Activated CD4-positive, alpha-beta T cell treated with anti-CD3 and anti-CD28 coated beads, Interleukin-2, amount 50 U/mL, for 24 hours (primary cell): ENCODE measurements at places on chromosomes 3 and 15.

GRCh38 chr3:25532431-25533162 is 104.5 kb downstream of the RARB start:
- no peak for DNase-seq

DNA sequence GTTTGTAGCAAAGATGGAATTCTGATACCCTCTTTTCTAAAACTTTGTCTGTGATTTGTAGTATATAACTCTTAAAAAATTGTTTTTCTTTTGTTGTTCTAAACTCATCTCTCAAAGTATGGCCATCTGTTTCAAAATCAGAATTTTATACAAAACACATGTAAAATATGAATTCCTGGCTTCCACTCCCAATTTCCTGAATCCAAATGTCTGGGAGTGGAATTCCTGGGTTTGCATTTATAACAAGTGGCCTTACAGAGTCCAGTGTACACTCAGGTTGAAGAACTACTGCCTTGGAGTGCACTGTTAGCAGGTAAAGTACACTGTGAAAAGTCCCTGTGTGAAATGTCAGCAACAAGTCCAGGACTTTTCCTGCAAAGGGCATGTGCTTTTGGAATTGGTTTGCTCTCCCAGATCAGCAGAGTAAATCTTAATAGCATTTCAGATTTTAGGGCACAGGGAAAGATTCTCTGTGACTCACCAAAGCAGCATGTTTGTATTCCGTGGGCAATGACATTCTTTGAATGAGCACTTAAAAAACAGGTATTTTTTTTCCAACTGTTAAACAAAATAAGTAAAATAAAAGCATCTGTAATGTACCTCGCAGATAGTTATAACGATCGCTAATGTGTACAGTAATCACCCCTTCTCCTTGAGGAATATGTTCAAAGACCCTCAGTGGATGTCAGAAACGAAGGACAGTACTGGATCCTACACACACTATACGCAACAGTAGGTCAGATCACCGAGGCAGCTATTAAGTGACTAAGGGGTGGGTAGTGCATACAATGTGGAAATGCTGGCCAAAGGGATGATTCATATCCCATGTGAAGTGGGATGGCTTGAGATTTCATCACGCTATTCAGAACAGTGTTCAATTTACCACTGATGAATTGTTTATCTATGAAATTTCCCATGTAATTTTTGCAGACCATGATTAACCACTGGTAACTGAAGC is 2.0 kb upstream of the CLDN16 start:
- no peak for DNase-seq

- DNase-seq: no peak
These were observed 31.3 kb downstream of the NOX5 start for GRCh38 chr15:69045802-69046201.

- no peak for DNase-seq
These were observed 3.2 kb downstream of the MORC1 start for GRCh38 chr3:109114746-109115145.

- no peak for DNase-seq
These were observed 32.2 kb downstream of the SUCNR1 start for GRCh38 chr3:151905647-151906046.

DNA sequence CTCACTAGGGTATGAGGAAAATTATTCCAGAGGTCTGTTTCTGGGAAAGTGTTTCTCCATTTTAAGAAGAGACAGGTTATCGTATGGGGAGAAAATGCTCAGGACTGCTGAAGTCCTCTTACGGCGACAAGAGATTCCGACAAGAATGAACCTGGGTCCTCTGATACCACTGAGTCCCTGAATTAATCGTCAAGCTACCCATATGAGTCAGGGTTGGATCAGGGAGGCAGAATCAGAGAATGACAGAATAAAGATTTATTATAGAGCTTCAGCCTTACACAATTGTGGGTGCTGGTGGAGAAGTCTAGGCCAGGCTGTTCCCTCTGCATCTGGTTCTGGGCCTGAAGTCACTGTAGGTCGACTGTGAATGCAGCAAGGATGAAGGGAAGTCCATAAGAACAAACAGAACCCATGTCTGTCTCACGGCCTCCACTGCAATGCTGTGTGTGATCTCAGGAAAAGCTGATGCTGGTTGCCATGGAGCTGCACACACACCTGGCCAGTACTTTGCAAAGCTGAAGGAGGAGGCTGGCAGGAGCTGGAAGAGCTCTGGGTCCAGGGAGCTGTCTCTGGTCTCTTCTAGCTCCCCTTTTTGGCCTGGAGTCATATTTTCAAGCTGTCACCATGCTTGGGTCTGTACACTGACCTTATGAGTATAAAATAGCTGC is 83.9 kb downstream of the HHLA2 start:
- no peak for DNase-seq

DNA sequence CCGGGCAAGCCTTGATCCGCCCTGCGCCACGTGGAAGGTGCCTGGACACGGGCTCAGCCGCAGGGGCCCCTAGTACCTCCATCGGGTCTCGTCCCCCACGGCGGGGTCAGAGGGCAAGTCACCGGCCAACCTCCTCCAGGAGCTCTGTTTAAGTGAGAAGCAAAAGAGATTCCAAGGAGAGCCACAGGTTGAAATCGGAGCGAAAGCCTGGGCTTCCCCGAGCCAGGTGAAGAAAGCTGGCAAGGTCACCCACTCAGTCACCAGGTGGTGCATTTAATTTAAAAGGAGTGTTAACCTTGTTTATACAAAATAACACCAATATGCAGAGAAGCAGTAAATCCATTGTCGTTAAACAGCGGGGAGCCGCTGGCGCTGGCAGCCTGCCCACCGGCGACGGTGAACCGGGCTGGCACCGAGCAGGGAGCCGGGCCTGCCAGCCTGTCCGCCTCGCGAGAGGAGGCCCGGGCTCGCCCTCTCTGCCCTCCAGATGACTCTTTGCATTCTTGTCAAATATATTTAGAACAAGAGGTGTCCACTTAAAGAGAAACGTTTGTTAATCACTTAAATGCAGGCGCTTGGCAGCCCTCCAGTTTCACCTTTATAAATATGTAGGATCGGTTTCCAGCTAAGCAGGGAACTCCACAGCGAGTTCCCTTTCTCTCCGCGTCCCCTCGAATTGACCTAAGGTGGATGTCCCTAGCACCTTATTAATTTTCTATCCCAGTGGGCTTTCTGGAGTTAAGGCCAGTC is 277.3 kb upstream of the NR2F2 start:
- DNase-seq: no peak

DNA sequence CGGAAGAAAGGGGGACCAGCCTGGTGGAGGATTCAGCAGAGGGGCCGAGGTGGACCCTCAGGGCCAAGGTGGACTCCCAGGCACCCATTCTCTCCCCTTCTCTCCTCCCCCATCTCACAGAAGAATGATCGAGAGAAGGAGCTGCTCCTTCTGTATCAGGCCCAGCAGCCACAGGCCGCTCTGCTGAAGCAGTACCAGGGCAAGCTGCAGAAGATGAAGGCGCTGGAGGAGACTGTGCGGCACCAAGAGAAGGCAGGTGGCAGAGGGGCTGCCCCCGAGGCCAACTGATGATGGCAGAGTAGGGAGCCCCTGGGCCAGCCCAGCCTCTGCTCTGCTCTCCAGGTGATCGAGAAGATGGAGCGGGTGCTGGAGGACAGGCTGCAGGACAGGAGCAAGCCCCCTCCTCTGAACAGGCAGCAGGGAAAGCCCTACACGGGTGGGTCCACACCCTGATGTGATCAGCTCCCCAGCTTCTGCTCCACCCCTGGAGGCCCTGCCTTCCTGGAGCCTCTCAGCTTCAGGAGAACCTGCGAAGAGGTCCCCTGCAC is 36.5 kb downstream of the CYP11A1 start:
- no peak for DNase-seq

GRCh38 chr3:155495387-155495786 is 201.9 kb upstream of the STRIT1 start:
- no peak for DNase-seq

GRCh38 chr3:16207031-16207430 is 32.6 kb downstream of the GALNT15 start:
- no peak for DNase-seq

DNA sequence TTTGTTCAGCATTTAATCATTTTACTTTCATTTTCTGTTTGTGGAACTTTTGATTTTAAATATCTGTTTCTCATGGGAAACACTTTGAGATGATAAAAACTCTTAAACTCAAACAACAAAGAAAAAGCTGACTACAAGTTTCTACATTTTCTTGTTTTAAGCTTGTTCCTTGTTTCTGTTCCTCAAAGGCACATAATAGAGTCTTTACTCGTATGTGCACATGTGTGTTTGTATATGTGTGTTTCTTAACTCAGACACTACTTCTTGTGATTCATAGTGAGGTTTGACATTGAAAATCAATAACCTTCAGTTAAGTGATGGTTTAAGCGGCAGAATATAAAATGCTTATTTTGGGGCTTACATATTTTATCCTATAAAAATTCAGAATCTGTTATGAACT is 786.7 kb upstream of the EPHA6 start:
- DNase-seq: no peak

GRCh38 chr3:166275024-166275390 is 437.8 kb upstream of the BCHE start:
- no peak for DNase-seq

- DNase-seq: no peak
These were observed 362.1 kb downstream of the LRRC3B start for GRCh38 chr3:26984416-26985390.

DNA sequence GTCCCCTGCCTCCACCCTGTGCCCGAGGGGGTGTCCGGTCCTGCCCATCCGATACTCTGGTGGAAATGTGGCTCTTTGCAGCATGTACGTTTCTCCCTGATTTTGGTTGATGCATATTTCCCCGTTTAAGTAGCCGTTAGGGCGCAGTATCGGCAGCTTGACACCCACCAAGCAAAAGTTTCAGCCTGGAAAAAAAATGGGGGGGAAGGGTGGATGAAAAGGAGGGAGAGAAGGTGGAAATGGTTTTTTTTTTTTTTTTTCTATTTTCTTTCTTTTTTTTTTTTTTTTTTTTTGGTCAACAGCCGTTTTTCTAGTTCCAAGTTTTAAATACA is 1.3 kb downstream of the RAP2B start:
- no peak for DNase-seq

GRCh38 chr15:39145854-39146625 is 434.8 kb upstream of the THBS1 start:
- DNase-seq: no peak

GRCh38 chr15:66095871-66096687 is 157.5 kb downstream of the MEGF11 start:
- no peak for DNase-seq

GRCh38 chr3:143608966-143609365 is 239.3 kb downstream of the SLC9A9 start:
- DNase-seq: no peak

DNA sequence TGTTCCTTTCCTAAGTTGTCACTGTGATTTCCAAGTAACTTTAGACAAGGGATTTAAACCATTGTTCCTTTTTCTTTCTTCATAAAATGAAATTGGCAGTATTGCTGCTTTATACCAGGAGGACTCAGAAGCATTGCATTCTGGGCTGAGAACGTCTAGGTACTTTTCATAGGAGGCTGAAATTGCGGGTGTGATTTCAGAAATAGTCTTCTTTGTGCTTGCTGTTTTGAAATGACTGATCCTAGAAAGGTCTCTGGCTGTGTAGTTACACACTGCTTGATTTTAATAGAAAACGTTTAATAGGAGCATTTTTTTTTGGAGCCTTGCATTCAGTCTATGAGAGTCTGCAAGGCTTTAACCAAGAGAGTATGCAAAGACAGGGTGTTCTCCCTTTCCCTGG is 56.3 kb downstream of the PPM1L start:
- DNase-seq: no peak

DNA sequence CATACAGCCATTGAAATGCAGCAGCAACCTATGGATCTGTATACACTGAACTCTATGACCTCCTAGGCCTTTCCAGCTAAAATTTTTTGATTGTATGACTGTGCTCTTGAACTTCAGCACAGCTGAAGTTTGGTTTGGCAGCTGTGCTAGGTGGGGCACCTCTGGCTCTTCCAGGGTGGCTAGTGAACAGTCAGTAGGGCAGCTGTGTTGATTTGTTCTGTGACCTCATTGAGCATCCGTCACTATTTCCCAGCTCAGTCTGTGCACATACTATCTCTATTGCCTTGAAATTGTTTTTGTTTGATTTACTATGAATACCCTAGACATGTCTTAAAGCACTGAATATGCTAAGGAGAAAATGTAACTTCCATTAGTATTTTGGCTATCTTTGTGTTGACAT is 363.2 kb upstream of the NAALADL2 start:
- DNase-seq: no peak

DNA sequence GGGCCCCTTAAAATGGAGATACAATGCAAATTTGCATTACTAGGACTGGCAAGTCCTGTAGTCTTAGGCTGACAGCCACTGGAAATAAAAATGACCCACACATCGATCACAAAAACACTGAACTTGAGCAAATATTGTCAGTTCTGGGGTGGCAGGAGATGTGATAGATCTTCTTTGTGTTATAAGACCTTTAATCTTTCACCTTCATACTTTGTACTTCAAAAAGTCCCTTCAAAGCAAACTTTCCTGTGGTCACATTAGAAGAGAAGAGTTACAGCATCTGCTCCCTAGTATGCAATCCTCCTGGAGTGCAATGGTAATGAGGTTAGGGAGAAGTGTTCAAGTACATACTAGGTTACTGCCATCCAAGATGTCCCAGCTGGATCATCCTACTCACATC is 149.4 kb upstream of the KCNMB2 start:
- DNase-seq: no peak

- no peak for DNase-seq
These were observed 43.4 kb downstream of the TFDP2 start for GRCh38 chr3:142105991-142106390.

DNA sequence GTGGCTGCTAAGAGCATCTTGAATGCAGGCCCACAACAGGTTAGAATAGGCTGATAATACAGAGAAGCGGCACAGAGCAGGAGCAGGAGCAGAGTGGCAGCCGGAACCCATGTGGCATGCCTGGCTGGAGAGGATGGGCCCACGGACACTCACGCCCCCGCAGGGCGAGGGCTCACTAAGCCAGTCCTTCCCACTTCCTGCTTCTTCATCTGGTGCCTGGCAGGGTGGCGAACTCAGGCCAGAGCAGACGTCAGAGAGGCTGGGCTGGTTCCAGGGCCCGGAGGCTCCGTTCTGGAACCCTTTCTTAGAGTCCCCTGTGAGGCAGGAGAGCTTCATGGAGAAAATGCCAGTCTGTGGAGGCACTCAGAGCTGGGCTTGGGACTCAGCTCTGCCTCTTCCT is 195.1 kb downstream of the NTRK3 start:
- DNase-seq: no peak

GRCh38 chr15:67358812-67359211 is 104.2 kb downstream of the IQCH start:
- no peak for DNase-seq

- no peak for DNase-seq
These were observed 3.6 kb upstream of the A4GNT start for GRCh38 chr3:138135833-138136194.

DNA sequence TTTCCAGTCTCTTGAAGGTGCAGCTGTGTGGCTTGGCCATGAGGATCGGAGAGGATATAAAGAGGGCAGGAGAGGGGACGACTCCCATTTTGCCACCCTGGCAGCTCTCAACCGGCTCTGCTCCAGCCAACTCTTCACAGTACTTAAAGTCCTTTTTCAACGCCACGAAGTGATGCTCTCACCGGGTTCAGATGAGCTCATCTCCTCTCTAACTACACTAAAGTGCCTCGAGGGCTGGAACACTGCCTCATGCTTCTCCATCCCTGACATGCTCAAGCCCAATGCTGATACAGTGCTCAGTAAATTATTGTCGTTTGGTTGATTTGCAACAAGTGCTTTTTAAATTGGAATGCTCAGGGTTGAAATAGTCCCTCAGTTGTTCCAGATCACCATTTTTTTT is 97.8 kb downstream of the GTPBP8 start:
- DNase-seq: no peak

GRCh38 chr3:47193871-47194859 is 30.3 kb upstream of the SETD2 start:
- no peak for DNase-seq

- DNase-seq: no peak
These were observed 12.4 kb downstream of the SPATA16 start for GRCh38 chr3:173128633-173129032.
